ENCODE measurements at places on chromosomes 4 and X. TPM values are rescaled to one million over a fixed set of nuclear protein-coding genes. Genes with fewer than 3 reads are reported as not detected.

The SLC6A14 gene
- polyA plus RNA-seq, result 0.15 TPM

The IL3RA gene
- 14.7 TPM for polyA plus RNA-seq

The MAGEA8 gene
- polyA plus RNA-seq, result 0.41 TPM

The ARMCX6 gene
- polyA plus RNA-seq, result 85.3 TPM

The OSTC gene
- polyA plus RNA-seq, result 241 TPM

The PABPC1L2B gene
- not detected for polyA plus RNA-seq

The HELT gene
- polyA plus RNA-seq, result not detected

The GLUD2 gene
- polyA plus RNA-seq, result 5.1 TPM

The MAGEB1 gene
- polyA plus RNA-seq, result not detected

The XG gene
- polyA plus RNA-seq, result 0.47 TPM

The SULT1B1 gene
- polyA plus RNA-seq, result 0.61 TPM

The PLAC8 gene
- 1.9 TPM for polyA plus RNA-seq

The XAGE1A gene
- not detected for polyA plus RNA-seq

The SMIM43 gene
- 0.34 TPM for polyA plus RNA-seq

The HPRT1 gene
- polyA plus RNA-seq, result 26.3 TPM

The CD99 gene
- 207 TPM for polyA plus RNA-seq

The STATH gene
- 0.34 TPM for polyA plus RNA-seq

The NAP1L3 gene
- 21.0 TPM for polyA plus RNA-seq

The SMIM10 gene
- 10.5 TPM for polyA plus RNA-seq

The GAGE1 gene
- polyA plus RNA-seq, result not detected
